ENCODE measurements at places on chromosomes 5 and 9.
A peak's percentile ranks its signal among the peaks of the same experiment; 100 is the strongest.

DNA sequence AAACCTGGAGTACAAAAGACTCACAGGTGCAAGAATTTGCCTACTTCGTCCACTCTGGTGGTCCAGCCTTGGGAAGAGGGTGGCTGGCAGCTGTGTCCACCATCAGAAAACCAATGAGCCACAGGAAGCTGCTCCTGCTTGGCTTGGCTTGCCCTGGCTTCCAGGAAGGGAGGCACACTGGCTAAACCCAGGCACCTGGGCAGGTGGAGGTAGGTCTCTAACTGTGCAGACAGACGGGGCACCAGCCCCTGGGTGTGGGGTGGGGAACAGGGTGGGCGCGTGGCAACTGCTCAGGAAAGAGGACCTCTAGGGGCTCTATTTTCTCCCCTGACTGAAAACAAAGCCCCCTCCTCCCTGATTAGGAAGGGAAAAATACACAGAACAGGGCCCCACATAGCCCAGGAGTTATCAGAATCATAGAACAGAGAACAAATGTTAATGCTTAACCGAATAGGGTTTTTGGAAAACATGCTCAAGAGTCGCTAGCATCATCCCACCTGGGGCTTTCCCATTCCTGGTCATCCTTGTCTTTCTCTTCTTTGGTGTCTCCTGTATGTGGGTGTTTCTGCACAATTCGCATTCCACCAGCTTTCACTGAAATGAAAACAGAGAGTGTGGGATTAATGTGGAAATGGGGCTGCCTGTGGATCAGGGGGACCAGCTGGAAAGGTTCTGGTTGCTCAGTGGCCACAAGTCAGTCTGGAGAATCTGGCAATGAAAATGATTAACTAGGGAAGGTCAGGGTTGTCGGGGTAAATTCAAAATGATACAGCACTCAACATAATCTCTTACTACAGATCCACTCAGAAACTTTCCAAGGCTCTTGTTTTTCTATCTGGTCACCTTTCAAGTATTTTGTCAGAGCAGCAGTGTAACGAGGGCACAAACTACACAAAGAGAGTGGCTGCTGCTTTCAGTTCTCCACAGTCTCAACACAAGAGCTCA lies 13.1 kb downstream of the DAP start:
- no peak for DNase-seq

DNA sequence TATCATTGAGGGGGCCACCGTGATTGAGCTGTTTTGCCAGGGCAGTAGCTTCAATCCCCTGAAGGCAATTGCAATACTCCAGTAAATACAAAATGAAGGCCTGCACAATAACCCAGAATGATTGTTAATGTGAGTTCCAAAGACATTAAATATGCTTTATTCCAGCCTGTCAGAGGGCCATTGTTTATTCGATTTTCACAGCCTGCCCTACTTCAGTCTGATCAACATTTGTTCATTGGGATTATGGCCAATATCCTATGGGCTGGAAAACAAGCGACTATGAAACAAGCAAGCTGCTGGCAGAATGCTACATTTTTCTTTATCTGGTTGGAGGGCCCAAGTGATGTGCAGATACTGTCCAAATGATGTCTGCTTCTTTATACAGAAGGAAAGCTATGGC lies 543.1 kb downstream of the TLE1 start:
- peak; percentile 8 for DNase-seq

- DNase-seq: no peak
These were observed 972.0 kb downstream of the DTWD2 start for GRCh38 chr5:118016396-118016795.

DNA sequence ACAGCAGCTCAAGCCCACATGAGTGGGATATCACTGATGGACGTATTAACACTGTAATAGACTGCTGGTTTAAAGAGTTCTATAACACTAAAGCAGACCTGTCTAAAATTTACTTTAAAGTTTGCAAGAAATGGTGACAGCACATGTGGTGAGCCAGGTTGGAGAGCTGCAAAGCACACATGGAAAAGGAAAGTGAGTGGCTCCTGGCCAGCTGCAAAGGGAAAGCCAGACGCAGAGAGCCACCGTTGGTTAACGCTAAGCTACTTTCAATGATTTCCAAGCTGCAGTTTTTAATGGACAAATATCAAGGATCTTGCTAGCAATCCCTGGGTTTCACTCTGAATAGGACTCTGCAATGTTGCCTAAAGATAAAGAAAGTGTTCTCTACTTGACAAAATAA lies 89.9 kb downstream of the CTNND2 start:
- no peak for DNase-seq

DNA sequence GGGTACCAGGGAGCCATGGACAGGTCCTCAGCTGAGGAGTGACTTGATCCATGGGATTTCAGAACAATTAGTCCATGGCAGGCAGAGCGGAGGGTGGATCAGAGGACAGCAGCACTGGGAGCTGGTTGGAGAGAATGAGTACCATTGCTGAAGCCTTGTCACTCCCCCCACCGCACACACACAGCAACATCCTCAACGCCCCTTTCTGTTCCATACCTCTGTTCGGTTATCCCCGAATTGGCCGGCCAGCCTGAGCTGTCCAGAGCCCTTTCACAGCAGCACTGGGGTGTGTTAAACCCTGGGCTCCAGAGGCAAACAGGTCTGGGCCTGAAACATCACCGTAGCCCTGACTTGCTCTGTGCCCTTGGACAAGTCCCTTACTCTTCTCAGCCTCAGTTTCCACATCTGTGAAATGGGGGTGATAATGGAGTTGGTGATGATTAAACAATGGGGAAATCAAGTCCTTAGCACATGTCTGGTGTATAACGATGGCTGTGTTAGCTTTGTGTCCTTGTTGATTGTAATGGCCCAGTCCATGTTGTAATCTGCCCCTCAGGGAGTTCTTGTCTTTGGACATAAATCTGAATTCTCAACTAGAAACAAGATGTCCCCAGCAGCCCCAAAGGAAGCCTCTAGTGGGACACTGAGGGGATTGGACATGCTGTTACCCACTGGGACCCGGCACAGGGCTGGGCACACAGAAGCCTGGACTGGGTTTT lies 16.9 kb downstream of the GSN start:
- DNase-seq: no peak

DNA sequence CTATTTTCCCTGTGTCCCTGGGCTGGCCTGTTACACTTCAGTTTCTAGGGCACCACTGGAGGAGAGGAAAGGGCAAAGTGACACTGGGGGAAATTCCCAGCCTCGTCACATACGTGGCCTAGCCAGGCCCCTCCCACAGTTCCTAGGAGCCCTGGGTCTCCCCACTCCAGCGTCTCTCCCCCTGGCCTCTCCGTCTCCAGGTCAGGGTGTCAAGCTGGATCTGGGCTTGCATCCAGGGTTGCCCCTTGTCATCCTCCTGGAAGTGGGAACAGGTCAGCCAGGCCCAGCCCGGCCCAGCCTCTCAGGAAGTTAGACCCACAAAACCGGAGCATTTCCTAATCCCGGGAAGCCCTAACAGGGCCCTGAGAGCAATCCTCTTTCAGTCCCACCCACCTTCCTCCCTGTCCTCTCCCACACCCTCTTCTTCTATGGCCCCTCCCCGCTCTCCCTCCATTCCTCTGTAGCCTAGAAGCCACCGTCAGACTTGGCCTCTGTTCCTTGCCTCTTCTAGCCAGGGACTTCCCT lies 4.7 kb upstream of the TNIP1 start:
- DNase-seq: no peak

- DNase-seq: peak; percentile 30
These were observed 57.0 kb upstream of the ACOT12 start for GRCh38 chr5:81450940-81451339.

DNA sequence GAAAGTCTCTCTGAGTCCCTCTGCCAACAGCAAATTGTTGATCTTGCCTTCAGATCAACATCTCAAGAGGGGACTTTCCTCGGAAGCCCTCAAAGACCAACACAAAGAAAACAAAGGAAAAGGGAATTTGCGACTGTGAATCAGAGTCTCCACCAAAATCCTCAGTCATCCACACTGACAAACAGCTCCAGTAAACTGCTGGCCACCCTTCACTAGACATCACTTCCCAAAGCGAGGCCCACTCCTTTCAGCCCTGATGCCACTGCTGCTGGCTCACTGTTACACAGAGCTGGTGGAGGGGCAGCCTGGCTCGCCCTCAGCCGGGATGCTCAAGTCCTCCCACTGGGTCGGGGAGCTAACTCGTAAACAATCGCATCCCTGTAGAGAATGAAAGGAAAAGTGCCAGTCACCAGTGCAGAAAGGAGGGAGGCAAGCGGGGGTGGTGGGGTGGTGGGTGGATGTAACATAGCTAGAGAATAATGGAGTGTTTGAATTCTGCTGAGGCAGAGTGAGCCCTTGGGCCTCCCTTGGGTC lies 1.3 kb downstream of the FGF1 start:
- peak; percentile 17 for DNase-seq

DNA sequence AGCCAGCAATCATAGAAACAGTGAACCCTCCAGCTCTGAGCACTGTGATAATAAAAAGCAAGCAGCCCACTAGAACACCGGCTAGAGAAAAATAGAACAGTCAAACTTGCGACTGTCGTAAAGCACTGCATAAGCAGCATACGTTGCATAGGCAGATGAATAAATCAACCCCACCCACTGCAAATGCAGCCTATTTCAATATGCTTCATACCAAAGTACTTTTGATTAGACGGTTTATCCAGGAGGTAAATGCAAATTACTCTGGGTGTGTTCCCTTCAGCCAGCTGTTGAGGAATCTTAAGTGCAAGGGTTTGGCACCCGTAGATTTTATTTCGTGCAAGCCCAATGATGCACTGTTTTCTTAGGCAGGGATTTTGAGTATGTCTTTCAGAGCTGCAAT lies 32.1 kb upstream of the ANKRD18A start:
- DNase-seq: no peak

DNA sequence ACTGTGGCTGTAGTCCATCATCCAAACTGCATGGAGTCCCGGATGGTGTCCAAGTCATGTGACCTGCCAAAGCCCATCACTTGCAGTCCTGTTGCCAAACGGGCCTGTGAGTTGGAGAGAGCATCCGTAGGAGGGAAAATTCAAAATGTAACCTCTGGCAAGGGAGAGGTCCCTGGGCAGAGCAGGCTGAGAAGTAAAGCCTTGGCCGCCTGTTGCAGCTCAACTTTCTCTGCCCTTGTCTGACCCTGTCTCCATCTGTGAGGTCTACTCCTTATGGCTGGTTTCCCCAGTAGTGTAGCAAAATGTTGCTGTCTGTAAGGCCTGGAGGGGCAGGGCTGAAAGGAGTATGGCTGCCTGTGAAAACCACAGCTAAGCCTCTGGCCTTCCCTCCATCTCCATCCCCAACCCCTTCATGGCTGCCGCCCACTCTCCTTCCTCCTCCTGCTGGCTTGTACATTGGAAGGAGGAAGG lies 163.5 kb downstream of the SEMA6A start:
- no peak for DNase-seq

- no peak for DNase-seq
These were observed 23.1 kb downstream of the CXXC5 start for GRCh38 chr5:139671096-139671841.

DNA sequence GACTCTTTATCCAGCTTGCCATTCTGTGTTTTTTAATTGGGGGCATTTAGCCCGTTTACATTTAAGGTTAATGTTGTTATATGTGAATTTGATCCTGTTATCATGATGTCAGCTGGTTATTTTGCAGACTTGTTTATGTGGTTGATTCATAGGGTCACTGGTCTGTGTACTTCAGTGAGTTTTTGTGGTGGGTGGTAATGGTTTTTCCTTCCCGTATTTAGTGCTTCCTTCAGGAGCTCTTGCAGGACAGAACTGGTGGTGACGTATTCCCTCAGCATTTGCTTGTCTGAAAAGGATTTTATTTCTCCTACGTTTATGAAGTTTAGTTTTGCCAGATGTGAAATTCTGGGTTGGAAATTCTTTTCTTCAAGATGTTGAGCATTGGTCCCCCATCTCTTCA lies 381.1 kb downstream of the MAN2A1 start:
- DNase-seq: no peak
